ENCODE measurements at places on chromosomes 1 and 21. TPM values are rescaled to one million over a fixed set of nuclear protein-coding genes. Genes with fewer than 3 reads are reported as not detected.
A peak's percentile ranks its signal among the peaks of the same experiment; 100 is the strongest.

Gene COA6
- 42.0 TPM for total RNA-seq

- DNase-seq = no peak
Observed at GRCh38 chr1:48084826-48085225, 87.6 kb upstream of the TRABD2B start.

- DNase-seq = peak; percentile 88
Observed at GRCh38 chr1:246699095-246699735, 25.0 kb upstream of the SCCPDH start.

Gene SLC2A5
- total RNA-seq = 2.1 TPM

Gene CALML6
- not detected for total RNA-seq

DNA sequence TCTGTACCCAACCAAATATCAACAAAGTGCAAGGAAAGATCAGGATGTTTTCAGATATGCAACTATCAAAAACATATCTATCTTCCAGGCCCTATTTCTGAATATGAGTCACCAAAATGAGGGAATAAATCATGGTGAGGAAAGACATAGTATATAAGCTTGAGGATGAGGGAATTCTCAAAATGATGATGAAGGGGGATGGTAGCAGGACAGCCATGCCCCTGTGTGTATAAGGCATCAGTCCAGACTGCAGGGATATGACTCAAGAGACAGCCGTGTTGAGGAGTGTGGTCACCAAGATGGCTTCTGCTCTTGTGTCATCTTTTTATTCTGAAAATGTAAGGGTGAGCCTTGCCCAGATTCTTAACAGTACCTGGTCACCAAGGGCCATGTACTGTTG lies 4.4 kb upstream of the WDR64 start:
- no peak for DNase-seq

Gene NDUFS5
- 728 TPM for total RNA-seq

Gene SMPDL3B
- not detected for total RNA-seq

Gene LRRN2
- 1.7 TPM for total RNA-seq

Gene DDAH1
- total RNA-seq = 3.5 TPM

DNA sequence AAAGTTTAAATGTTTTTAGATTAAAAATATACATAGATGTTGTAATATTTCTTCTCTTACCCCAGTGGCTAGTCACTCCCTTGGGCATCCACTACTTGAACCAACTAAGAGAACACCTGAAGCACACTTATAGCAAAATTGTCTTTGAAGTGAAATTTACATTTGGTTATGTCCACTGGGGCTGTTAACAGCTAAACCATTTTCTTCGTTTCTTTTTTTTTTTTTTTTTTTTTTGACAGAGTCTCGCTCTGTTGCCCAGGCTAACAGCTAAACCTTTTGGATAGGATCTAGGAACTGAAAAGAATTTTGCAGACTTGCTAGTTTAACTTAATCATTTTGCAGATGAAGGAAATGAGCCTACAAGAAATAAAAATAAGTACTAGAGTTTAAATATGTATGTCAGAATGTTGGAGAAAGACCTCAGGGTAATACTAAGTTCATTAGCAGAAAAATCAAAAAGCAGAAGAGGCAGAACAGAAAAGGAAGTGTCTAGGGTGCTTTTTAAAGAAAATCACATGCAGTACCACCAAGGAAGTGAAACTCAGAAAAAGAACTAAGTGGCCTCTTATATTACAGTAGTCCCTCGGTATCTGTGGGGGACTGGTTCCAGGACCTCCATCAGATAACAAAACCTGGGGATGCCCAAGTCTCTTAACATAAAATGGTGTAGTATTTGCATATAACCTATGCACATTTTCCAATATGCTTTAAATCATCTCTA lies 11.8 kb downstream of the DRAM2 start:
- DNase-seq = no peak

- DNase-seq = peak; percentile 71
Observed at GRCh38 chr21:42532466-42533181, 19.0 kb downstream of the SLC37A1 start.

Gene KCNK2
- total RNA-seq = 0.27 TPM

Gene VAMP4
- 12.1 TPM for total RNA-seq

DNA sequence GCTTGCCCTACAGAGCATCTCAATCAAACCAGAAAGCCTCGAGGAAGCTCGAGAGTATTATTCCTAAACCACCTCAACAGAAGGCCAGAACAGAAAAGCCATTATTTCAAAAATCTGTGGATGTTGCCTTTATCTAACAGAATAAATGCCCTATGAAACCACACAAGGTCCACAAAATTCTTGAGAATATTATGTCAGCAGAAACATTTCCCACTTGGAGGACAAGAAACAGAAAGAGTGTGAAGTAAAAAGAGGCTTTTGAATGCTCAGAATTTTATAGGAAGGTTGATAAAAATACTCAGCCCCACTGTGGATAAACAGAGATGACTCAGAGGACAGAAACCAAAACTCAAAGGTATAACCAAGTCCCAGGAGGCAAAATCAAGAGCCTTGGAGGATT lies 146.4 kb upstream of the LRRC7 start:
- DNase-seq = no peak

DNA sequence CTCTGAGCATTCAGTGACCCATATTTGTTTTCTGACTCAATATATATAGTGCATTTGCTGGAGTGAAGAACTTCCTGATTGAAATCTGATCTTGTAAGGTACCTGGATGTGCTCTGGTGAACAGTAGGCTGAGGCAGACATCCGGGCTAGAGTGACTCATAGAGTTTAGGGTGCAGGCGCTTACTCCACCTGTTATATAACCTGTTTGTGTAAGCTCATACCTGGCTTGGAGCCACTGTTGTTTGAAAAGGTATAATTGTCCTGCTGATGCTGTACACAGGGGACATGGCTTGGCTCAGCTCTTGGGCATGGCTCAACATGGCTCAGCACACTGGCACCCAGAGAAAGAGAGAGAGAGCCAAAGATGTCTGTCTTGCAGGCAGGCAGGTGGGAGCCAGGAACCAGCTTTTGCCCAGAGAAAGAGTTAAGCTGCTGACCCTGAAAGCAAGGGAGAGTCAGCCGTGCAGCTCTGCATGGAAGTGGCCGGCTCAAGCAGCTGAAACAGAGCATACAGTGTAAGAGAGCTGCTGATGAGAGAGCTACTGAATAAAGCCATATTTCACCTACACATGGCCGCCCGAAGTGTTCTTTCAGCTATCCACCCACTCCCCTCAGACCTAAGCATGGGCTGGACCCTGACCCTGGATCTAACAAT lies 43.2 kb downstream of the GJA5 start:
- no peak for DNase-seq

GRCh38 chr1:157775101-157775870 lies 1.6 kb downstream of the FCRL2 start:
- no peak for DNase-seq

Gene DEPDC1
- 0.56 TPM for total RNA-seq

DNA sequence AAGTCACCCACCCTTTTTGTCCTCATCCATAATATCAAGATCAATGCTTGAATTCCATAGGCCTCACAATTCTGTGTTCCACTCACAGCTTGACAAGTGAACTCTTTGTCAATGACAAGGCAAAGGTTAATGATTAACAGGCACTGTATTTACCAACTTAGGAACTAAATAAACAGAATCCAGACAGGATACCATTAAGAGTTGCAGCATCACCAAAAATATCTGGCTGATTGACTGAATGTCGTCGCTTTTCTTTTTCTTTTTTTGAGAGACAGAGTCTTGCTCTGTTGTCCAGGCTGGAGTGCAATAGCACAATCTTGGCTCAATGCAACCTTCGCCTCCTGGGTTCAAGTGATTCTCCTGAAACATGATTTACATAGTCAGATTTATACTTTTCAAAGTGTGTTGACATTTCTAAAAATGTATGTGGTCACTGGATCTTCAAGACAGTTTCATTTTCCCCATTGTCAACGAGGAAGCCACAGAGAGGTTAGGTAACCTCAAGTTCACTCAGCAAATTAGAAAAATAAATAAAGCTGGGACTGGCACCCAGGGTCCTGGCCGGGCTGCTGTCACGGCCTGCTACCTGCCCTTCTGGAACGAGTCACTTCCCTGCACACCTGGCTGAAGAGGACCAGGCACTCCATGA lies 81.0 kb downstream of the PDE9A start:
- DNase-seq = no peak

Gene IFNLR1
- total RNA-seq = 2.8 TPM

GRCh38 chr1:8908388-8909151 lies 30.1 kb upstream of the ENO1 start:
- no peak for DNase-seq

Gene KCNT2
- total RNA-seq = 1.0 TPM

DNA sequence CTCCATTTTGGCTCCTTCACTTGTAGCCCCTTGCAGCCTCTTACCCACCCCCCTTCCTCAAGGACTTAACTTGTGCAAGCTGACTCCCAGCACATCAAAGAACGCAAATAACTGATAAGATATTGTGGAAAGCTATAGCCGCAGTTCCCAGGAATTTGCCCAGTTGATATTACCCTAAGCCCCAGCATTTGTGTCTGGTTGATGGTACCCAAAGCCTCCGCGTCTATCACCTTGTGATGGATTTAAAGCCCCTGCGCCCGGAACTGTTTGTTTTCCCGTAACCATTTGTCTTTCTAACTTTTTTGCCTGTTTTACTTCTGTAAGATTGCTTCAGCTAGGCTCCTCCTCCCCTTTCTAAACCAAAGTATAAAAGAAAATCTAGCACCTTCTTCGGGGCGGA lies 5.9 kb downstream of the YARS1 start:
- DNase-seq = no peak

Gene EXO1
- 0.62 TPM for total RNA-seq

GRCh38 chr1:147840909-147841308 lies 61.7 kb upstream of the GJA8 start:
- DNase-seq = no peak

Gene PLA2G5
- total RNA-seq = 56.7 TPM

DNA sequence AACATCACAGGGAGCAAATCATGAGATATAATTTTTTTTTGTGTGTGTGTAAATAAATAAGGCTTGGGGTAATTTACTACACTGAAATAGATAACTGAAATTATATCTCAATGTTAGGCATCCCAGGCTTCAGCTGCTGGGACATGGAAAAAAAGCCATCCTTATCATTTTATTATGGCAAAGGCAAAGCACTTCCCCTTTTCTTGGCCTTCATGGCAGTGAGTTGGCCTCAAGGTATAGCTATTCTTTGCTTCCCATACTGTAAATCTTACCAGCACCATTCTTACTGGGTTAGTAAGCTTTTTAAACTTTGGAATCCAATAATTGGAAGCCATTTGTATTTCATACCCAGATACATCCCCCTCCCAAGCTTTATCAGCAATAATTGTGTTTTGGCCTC lies 29.0 kb downstream of the RBM11 start:
- no peak for DNase-seq

GRCh38 chr1:214187121-214187900 lies 93.6 kb upstream of the SMYD2 start:
- DNase-seq = peak; percentile 36

DNA sequence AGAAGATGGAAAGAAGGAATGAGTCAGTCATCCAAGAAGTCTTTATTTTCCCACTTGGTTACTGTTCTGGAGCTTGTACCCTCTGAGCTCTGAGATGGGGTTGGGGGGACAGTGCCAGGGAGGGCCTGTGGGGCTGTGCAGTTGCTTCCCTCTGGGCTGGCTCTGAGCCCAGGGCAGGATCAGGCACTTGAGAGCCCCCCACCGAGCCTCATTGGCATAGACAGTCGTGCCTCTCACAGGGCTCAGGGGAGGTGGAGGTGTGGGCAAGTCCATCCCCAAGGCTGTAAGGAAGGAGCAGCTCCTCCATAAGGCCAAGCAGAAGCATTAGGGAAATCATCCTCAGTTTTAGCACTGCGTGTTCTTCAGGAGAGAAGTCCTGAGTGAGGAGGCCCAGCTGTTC lies 2.5 kb upstream of the ARL8A start:
- DNase-seq = no peak

Gene S100A3
- 0.70 TPM for total RNA-seq

GRCh38 chr1:204453141-204453772 lies 41.3 kb downstream of the PIK3C2B start:
- peak; percentile 1 for DNase-seq

DNA sequence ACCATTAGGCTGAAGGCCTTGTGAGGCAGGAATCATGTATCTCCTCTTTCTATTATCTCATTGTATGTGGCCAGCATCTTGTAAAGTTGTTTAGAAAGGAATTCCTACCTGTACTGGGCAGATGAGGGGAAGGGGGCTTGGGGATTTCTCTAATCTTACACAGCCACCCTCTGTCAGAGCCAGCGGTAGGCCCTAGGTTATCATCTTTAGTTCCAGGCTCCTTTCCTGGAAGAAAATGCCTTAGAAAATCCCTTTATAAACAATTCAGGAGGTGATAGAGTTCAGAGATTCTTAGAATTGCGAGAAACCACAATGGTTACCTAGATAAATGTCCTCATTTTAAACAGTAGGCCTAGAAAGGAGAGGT lies 35.2 kb downstream of the DPT start:
- DNase-seq = no peak

- DNase-seq = no peak
Observed at GRCh38 chr1:64956733-64957441, 9.5 kb downstream of the JAK1 start.

Gene VTCN1
- total RNA-seq = not detected

- DNase-seq = no peak
Observed at GRCh38 chr21:33368124-33368523, 35.1 kb upstream of the IFNGR2 start.

DNA sequence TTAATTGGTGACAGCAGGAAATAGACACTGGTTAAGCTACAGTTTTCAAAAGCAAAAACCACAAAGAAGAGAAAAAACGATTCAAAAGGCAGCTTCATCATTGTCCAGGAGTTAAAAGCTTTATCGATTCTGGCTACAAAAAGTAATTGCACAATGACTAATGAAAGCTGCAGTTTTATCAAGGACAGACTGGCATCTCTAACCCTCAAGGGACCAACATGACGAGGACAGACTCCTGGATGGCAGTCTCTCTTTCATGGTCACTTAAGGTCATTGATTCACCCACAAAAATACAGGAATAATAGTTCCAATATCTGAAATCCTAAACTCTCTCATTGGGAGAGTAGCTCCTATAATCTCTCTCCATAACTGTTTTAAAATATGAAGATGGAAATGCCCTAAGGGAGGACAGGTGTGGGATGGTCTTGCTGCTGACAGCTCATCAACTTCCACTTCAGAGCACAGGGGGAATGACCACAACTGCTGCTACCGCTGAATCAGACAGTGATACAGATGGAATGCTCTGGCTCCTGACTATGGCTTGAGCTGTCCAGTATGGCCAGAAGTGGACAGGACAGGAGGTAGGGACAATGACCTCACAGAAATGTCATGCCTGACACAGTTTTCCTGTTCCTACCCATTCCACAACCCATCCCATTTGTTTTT lies 17.4 kb upstream of the CPLANE2 start:
- DNase-seq = no peak

GRCh38 chr1:222757646-222758268 lies 20.8 kb downstream of the FAM177B start:
- no peak for DNase-seq
